ENCODE measurements at places on chromosomes 3 and 15. TPM values are rescaled to one million over a fixed set of nuclear protein-coding genes. Genes with fewer than 3 reads are reported as not detected.

DNA sequence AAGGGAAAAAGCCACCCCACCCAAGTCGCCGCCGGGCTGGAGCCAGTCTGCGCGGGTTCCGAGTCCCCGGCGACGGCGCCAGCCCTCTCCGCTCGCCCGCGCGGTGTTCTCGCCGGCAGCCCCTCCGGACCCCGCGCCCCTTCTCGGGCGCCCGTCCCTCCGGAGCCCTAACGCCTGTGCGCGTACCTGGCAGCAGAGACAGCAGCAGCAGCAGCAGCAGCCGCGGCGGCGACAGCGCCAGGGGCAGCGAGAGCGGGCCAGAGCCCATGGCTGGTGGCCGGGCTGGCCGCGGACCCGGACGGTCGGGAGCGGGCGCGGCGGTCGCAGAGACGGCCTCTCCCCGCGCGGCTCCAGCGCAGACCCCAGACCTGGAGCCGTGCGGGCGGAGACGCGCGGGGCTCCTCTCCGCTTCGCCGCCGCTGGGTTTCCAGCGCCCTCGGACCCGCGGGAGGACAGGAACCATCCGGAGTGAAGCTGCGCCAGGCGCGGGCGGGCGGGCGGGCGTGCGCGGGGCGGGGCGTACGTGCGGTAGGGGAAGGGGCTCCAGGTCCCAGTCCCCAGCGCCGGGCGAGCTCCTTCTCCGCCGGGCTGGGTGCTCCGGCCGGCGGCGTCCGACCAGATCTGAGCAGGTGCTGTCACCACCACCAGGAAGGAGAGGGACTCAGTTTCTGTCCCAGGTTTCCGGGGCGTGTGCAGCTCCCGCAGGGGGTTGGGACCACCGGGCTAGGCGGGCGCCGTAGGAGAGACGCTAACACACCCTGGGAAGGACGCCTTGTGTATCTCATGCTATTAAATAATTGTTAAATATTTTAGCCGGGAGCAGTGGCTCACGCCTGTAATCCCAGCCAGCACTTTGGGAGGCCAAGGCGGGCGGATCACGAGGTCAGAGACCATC lies at the start of gene CHRNA3:
TSS of gene CHRNA3 (minus strand) at position 470 of the 895 bp plus-strand sequence. CDS start at position 268, 202 bp downstream.
- no peak for DNase-seq

DNA sequence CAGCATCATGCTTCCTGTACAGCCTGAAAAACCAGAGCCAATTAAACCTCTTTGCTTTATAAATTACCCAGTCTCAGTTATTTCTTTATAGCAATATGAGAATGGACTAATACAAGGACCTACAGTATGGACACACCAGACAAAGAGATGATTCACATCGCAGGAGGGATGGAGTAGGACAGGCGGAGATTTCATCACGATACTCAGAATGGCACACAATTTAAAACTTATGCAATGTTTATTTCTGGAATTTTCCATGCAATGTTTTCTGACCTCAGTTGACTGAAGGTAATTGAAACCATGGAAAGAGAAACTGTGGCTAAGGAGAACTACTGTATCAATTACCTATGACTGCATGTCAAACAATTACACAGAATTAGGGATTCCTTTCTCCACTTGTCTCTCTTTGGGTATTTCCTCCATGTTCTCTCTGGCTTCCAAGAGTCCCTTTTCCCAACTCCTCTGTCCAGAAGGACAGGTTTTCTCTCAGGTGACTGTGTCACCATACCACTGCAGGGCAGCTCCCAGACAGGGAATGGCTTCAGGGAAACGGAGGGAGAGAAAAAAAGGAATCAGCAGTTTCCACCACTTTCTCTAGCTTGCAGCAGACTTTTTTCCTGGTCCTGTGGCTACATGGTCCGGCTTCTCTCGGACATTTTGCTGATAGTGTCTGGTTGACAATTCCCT lies 3.0 kb upstream of the ANO10 start:
- no peak for DNase-seq

DNA sequence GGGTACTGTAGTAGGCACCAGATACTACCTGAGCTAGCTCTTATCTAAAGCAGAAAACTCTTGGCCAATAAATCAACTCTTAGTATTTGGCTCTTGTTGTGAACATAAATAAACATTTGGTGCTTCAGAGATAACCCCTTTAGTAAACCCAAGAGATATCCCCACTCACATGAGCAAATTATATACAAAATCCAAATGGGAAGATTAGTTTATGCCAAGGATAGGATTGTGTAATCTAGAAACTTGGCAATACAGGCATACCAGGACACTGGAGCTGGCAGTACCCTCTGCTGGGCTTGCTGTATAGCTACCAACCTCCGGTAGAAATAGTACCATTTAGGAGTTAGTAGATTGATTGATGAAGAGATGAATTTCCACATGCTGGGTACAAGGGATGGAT lies 127.0 kb downstream of the LIPC start:
- no peak for DNase-seq

GRCh38 chr15:98823012-98823458 lies 174.7 kb downstream of the IGF1R start:
- peak; percentile 55 for DNase-seq

- DNase-seq, result no peak
Observed at GRCh38 chr3:46574881-46575576, 8.9 kb upstream of the LRRC2 start.

- DNase-seq, result no peak
Observed at GRCh38 chr3:19002606-19003005, 145.7 kb upstream of the KCNH8 start.

DNA sequence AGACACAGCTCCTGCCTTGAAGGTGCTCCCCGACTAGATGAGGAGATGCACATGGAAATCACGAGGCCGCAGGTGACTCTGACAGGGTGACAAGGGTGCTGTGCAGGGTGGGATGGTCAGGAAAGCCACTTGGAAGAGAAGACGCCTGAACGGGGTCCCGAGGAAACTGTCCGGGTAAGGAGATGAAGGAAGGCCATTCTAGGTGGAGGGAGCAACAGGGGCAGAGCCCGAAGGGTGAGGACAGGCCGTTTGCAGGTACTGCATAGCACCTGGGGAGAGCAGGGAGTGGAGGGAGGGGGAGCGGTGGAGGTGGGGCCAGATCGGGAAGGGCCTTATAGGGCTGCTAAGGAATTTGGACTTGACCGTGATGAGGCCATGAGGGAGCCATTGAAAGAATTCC lies 105.6 kb upstream of the DLG1 start:
- DNase-seq, result no peak

DNA sequence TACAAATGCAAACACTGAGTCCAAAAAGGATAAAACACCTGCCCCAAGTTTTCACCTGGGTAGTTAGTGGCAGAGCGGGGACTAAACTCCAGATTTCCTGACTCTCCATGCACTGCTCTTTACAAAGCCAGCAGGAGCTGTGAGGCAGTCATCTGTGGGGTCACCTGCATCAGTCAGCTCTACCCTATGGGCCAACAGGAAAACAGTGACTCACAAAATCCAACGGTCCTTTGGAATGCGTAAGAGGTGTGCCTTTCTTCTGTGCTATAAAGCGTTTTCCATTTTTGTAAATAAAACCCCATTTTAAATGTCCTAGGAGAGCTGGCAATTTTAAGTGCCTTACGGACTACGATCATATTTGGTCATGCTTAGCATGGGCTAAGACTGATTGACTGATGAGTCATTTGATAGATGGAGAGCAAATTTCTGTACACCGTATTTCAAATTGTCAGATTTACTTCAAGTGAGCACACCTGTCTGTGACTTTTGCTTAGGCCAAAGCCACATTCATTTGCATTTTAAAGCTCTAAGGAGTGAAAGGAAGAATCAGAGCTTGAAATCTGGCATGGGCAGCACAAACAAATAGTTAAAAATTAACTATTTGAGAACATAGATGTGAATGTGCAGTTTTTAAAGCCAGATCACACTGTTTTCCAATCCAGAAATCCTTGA lies 4.4 kb upstream of the COL8A1 start:
- DNase-seq, result no peak

DNA sequence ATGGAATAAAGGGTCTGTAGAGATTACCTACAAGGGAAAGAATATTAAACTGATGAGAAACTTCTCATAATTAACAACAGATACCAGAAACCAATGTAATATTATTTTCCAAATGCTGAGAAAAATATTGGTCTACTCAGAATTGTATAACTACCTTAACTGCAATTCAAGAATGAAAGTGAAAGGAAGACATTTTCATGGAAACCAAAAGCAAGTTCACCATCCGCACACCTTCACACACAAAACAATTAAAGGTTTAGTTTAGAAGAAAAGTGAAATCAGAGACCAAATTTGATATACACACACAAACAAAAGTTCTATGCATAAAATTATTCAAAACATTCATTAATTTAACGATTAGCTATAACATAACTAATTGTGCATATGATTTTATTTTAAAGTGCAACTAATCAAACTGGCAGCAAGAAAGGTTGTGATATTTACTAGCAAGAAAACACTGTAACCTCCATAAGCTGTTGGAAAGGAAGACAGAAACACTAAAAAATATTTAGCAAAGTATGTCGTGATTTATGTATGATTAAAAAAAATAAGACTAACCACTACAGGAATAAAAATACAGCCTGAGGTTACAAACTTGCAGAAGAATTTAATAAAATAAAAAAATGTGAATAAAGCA lies 395.5 kb downstream of the FGF12 start:
- no peak for DNase-seq

- DNase-seq, result no peak
Observed at GRCh38 chr3:43515208-43515917, 106.4 kb downstream of the ANO10 start.

DNA sequence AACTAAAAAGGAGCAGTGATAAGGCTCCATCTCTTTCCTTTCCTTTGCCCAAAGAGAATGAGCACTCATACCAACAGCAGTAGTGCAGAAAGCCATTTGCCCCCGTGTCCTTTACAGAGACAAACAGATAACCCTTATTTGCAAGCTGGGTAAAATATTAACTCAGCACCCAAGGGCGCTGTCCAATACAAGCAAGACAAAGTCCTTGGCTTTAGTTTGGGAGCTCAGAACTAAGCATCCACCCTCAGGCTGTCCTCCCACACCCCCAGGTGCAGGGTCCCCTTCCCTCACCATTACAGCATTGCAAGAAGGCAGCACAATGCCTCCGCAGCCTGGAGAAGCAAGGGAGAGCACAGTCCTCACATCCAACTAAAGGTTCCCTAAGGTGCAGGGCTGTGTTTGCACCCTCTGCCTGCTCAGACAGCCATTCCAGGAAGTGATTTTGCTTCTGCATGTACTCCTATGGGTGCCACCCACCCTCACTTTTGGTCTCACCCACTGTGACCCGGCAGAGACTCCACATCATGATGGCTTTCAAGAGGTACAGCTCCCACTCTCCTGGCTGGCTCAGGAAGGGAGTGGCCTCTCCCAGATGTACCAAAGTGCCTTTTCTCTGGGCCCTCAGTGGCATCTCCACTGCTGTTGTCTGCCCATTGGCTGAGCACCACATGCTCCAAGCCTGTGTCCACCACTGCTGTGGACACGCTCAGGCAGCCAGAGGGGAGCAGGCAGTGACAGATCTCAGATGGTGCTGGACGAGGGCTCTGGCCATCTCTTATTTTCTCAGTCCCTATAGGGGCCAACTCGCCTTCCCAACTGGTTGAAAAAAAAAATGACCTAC lies 34.1 kb upstream of the HES1 start:
- DNase-seq, result no peak

- no peak for DNase-seq
Observed at GRCh38 chr3:6827453-6827852, 33.5 kb upstream of the GRM7 start.

DNA sequence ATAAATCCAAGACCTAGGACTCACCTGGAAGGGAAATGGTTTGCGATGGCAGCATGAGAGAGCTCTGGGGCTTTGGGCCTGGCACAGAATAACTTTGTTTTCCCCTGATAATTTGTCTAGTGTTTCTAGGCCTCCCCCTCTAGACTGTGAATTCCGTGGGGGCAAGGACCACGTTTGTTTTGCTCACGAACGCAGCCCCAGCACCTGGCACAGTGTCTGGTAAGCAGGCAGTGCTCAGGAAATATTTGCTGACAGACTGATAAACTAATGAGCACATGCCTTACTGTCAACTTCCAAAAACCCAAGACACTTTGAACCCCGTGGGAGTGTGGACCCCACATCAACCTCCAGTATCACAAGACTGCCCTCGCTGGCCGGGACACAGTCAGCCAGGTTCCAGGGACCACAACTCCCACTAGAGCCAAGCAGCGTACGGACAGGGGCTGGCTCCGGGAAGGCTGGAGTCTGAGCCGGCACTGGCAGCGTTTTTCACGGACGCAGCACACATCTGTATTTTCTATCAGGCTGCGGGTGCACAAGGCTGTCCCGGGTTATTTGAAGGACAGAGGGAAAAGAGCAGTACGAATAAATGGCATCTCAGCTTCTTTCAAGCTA lies 146.5 kb downstream of the XXYLT1 start:
- DNase-seq, result no peak

DNA sequence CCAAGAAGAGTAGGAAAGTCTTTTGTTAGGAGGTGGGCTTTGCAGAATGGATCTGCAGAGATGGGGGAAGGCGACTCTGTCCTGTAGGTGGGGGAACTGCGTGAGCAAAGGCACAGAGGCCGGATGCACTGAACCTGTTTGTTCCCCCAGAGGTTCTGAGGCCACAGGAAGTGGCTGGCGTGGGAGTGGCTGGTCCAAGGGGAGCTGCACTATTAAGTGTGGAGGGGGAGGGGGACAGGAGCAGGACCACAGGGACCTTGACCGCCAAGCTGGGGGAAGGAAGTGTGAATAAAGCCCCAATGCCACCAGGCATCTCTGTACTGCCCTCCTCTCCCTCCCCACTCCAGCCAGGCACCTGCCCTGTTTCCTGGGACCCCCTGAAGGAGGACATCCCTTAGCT lies 51.8 kb downstream of the CYP11A1 start:
- no peak for DNase-seq

- DNase-seq, result no peak
Observed at GRCh38 chr3:58776231-58776630, 109.7 kb upstream of the FAM3D start.

DNA sequence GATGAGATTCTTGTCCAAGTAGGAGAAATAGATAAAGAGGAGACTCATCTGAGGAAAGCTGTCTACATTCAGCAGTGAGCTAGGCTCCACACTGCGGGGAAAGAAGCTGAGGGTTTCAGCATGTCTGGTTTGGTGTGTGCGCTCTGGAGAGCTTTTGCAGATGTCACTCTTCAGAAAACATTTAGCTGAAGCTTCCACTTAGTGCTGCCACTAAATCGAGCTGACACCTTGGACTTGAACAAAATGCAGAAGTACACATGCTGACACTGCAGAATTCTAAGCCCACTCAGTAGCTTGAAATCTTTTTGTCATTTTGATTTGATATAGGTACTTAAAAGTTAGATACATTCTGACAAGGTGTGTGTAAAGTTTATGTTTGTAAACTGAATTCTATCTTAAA lies 32.3 kb upstream of the CRTC3 start:
- DNase-seq, result no peak

GRCh38 chr3:37086918-37087317 lies 87.5 kb downstream of the LRRFIP2 start:
- DNase-seq, result no peak

GRCh38 chr15:64558460-64559179 lies 98.2 kb downstream of the ZNF609 start:
- no peak for DNase-seq

Gene ROBO2
- total RNA-seq, result not detected

Gene ADAMTSL3
- 7.1 TPM for total RNA-seq

Gene SMCO1
- total RNA-seq, result not detected

Gene CHRNA7
- total RNA-seq, result 12.6 TPM

Gene GPR171
- 8.7 TPM for total RNA-seq

Gene GP5
- 1.2 TPM for total RNA-seq

Gene CTXN2
- not detected for total RNA-seq

Gene ITIH3
- total RNA-seq, result 12.8 TPM

Gene TERC
- total RNA-seq, result 291 TPM

Measured in thyroid gland (tissue), 4 donors.